ENCODE measurements at places on chromosomes 5 and 9.

GRCh38 chr9:91606255-91606995 is 182.8 kb upstream of the NFIL3 start:
- no peak for DNase-seq

DNA sequence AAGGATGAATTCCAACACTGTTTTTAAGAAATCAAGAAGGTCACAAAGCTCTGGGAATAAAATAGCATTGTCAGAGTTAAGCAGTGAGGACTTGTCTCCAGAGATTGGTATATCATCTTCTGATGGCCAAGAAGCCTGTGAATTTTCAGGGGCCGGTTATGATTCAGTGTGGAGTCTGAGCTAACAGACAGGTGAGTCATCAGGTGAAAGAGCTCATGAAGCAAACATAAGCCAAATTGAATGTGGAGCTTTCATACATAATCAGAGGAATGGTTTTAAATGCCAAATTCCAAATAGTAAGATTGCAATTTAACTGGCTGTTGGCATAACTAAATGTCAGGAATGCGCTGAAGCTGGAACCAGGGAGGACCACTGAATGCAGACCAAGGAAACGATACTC is 494.2 kb downstream of the MTRR start:
- DNase-seq, result no peak

DNA sequence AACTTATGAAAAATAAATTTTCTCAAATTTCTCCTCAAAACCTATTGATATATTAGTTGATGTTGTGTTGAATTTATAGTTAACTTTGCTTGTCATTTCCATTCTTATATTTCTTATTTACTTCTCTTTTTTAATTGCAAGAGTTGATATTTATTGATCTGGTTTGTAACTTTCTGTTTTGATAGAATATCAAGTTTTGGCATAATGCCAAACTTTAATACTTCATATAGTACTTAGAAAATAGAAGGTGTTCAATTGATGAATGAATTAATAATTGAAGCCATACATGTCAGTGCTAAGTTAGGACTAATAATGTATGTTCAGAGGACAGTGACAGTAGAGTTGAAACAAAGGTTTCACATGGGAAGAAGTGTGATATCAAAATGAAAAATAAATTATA is 27.9 kb downstream of the ERCC6L2 start:
- DNase-seq, result no peak

DNA sequence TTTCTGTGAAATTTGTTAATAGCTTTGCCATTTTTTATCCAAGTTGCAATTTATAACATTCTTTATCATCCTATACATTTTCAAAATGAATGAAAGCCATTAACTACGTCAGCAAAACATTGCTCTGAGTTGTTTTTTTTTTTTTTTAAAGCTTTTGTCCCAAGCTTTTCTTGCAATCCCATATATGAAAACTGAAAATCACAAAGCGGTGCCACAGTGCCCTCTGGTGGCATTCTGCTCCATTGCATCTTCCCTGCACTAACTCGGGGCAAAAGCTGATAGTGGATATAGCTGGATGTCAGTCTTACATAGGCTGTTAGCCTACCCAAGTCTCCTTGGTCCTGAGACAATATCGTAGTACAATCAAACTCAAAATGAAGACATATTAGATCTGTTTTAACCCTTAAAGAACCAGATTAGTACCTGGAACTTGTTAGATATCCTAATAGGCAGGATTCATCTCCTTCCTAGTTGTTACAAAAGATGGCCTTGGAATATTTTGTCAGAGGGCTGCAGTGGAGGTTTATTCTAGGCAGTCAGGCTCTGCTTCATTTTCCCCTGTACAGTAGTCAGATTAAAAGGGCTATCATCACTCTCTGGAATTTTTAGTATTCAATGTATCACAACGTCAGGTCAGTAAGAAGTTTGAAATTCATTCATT is 669.9 kb downstream of the PTPRD start:
- DNase-seq, result peak; percentile 82

- DNase-seq, result no peak
These were observed 17.7 kb downstream of the IL31RA start for GRCh38 chr5:55868846-55869245.

DNA sequence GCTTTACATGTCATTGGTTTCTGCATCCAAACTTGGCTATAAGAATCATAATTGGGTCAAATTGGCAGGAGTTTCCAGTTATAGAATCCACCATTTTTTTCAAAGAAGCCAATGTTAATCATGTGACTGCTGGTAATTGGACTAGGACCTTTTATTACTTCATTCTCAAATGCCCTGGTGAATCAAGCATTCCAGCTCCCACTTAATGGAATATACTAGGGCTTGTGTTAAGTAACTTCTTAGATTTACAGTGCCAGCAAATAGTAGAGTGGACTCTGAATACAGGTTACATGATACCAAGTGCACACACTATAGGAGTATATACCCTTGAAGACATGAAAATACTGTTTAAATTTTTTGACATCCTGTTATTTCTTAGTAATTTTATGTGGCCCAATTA is 96.7 kb downstream of the NUDT12 start:
- no peak for DNase-seq

DNA sequence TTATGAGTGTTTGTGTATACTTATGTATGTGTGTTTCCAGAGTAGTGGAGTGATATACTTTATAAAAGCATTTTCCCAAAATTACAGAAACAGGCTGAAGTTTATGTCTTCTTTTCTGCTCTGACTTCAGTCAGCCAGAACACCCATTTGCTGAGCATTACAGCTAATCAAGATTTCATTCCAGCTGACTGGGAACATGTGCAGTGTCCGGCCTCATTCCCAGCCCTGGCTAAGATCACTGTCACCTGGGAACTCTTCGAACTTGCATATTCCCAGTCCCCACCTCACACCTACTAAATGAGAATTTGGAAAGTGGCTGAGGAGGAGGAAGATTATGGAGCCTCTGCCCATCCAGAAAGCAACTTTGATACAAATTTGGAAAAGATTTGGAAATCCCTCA is 90.8 kb upstream of the PRRC1 start:
- no peak for DNase-seq

DNA sequence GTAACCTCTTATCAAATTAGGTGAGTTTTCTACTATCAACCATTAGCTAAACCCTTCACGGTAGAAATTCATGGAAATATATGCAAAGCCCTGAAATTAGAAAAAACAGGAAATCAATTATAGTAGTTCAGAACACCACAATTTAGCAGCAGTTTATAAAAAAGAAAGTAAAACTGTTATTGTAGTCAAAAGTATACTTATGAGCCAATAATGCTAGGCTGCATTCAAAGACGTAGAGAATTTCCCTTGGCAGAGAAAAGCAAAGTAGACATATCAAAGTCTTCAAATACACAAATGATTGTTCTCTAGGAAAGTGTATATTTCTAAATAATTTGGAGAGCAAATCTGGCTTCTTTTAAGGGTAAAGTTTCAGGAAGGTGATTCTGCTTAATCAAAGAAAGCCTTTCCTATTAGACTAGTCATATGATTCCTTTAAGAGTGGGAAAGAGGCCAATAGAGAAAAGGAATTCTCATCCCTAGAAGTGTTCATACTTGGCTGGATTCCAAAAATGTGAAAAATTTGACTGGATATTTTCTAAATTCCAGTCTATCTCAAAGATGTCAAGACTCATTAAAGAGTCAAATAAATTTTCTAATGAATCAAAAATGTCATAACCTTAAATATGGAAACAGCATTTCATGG is 185.5 kb downstream of the SMC2 start:
- DNase-seq, result no peak

- DNase-seq, result no peak
These were observed 27.4 kb upstream of the KCNMB1 start for GRCh38 chr5:170416526-170416925.

DNA sequence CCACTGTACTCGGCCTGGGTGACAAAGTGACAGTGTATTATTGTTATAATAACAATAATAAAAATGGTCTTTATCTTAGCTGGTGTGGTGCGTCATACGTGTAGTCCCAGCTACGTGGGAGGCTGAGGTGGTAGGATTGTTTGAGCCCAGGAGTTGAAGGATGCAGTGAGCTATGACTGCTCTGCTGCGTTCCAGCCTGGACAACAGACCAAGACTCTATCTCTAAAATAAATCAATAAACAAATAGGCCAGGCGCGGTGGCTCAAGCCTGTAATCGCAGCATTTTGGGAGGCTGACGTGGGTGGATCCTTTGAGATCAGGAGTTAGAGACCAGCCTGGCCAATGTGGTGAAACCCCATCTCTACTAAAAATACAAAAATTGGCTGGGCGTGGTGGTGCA is 9.2 kb upstream of the DENND4C start:
- no peak for DNase-seq

DNA sequence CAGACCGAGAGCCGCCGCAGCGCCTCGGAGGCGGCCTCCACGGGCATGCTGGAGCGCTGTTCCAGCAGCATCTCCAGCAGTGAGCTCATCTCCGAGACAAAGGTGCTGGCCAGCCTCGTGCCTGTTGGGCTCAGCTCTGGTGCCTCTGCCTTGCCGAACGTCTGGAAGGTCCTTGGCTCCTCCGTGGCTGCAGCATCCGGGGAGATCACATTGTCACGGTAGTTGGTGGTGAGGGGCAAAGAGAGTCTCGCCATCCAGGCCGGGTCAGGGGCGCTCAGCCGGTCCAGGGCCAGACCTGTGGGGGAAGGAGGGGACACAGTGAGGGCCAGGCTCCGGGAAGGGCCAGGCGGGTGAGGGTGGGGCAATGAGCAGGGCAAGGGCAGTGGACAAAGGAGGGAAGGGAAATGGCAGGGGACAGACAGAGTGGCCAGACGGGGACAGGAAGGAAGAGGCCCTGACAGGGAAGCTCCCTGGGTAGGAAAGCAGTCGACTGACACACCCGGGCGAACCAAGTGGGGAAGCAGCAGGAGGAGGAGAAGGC is 12.4 kb downstream of the PCDH12 start:
- DNase-seq, result peak; percentile 75

GRCh38 chr9:137818286-137818685 is 59.3 kb upstream of the CACNA1B start:
- no peak for DNase-seq

GRCh38 chr5:153755913-153756500 is 265.5 kb downstream of the GRIA1 start:
- no peak for DNase-seq

GRCh38 chr5:51983161-51983560 is 599.9 kb downstream of the ISL1 start:
- no peak for DNase-seq

- DNase-seq, result no peak
These were observed 59.0 kb downstream of the MARCHF11 start for GRCh38 chr5:16120579-16120978.

DNA sequence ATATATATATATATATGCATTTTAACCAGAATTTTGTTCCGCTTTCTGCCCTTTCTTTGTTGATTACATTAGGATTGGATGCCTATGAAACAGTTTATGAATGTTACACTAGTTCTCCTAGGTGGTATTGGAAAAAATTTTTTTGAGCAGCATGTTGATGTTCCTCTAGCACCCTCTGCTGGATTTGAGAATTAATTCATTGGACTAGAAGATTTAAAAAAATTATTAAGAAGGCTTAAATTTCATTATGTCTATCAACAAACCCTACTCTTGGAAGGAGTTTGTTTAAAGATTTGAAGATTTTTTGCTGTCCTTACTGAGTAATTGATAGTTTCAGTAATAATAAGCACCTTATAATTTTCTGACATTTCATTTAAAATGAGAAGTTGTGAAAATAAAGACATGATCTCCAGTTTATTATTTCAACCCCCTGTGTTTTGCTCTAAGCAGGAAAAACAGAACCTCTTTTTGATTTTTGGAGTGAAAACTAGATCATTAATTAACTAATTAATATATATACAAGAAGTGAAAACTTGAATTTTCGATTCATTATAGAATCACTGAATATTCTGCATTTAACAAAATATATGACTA is 89.6 kb downstream of the CCDC171 start:
- peak; percentile 14 for DNase-seq

- DNase-seq, result no peak
These were observed 246.7 kb upstream of the TRPM3 start for GRCh38 chr9:71368157-71368556.

- no peak for DNase-seq
These were observed 87.2 kb downstream of the RMI1 start for GRCh38 chr9:84067821-84068220.

- DNase-seq, result no peak
These were observed 811.2 kb downstream of the BRINP1 start for GRCh38 chr9:118558026-118558425.

DNA sequence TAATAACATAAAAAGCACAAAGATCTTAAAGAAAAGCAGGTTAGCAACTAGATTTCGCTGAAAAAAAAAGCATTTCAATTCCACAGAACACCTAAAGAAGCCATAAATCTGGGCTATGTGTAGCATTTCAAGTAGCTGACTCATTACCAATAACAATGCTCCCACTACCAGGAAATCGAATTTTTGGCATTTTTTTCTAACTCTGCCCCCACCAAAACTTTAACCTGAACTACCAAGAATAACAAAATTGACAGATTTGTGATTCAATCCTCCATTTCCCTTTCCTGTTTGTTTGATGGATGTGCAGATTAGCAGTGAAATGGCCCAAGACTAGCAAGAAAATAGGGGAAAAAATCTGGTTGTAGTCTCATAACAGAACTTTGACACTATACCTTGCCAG is 180.2 kb downstream of the RASEF start:
- no peak for DNase-seq

DNA sequence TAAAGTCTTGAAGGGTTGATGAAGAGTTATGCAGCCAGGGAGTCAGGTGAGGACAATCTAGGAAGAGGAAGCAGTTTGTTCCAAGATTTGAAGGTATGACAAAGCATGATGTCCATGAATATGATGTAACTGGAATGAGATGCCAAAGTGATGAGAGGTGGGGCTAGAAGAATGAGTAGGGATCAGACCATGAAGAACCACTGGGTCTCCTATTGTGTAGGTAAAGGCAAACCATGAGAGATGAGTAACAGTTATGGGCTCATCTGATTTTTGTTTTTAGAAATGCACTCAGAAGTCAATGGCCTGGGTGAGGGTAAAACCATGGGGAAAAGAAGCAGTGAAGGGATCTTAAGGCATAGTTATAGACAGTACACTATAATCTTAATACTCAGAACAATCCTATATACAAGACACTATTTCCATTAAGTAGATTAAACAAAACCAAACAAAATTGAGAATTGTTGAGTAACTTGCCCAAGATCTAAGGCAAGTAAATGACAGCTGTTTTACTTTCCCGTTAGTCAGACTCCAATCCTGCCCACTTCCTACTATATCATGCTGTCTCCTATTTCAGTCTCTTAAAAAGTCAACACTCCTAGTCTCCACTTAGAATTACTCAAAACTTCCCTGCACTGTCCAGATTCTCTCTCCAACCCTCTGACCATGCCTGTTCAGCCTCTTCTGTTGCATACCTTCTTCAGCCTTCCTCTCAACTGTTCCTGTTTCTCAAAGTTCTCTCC is 393.8 kb upstream of the MEF2C start:
- no peak for DNase-seq

Measured in retina (tissue), 1 donor.